CD4-positive, alpha-beta T cell treated with Interleukin-12 subunit alpha and Interleukin-12 subunit beta, for 1 hour (primary cell): ENCODE measurements at places on chromosomes 11 and 22.
A peak's percentile ranks its signal among the peaks of the same experiment; 100 is the strongest.

DNA sequence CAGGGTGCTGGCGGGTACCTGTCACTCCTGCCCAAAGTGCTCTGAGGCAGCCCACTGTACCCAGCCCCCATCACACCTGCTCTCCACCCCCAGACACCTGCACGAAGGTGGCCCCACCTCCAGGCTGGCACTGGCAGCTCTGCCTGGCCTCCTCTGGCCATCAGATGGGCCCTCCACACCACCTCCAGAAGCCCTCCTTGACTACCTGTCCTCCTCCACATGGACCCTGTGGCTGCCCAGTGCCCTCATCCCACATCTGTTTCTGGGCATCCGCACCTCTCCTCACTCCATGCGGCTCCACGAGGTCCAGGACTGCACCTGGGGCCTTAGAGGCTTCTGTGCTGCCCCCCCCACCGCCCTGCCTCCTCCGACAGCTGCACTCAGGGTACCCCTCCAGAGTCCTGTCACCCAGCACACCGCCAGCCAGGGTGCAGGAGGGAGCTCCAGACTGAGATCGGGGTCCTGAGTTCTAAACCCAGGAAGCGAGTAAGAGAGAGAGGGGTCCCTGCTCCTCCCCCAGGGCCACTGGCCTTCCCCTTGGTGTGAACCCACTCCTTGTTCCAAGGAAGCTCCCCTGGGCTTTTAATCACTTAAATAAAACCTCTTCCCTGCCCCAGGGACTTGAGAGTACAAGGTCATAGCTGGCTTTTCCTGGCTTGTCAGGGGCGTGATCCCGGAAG lies 1.7 kb downstream of the CTSD start:
- no peak for DNase-seq

- no peak for DNase-seq
Measured at GRCh38 chr11:10526974-10527918, 13.7 kb downstream of the RNF141 start.

GRCh38 chr11:33542921-33543320 lies 157.7 kb downstream of the C11orf91 start:
- DNase-seq: peak; percentile 18

DNA sequence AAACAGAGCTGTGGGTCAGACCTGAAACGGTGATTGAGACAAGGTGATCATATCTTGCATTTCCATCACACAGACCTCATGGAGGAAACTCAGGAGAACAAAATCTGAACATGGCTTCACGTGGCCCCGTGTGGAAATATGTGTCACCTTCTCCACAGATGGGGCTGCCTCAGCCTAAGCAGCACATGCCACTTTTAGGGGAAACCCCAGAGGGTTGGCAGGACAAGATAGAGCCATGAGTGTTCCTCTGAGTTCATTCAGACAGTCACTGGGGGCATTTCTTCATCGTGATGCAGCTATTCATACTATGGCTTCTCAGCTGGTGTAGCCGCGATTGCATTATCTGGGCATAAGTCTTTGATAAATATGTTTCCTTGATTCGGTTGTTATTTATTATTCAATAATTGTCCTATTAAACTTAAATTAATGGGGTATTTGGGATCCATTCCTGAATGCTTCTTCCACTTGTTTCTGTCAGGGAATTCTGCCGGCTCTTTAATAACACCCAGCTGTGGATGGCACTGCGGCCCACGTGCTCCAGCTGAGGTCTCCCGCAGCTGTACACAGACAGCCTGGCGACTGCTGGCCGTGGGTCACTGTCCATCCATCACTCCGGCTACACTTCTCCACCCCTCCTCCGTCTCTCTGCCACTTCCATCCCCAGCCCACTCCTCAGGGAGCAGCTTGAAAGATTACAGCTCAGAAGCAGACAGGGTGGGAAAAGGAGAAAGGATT lies 485.1 kb downstream of the OPCML start:
- DNase-seq: no peak

DNA sequence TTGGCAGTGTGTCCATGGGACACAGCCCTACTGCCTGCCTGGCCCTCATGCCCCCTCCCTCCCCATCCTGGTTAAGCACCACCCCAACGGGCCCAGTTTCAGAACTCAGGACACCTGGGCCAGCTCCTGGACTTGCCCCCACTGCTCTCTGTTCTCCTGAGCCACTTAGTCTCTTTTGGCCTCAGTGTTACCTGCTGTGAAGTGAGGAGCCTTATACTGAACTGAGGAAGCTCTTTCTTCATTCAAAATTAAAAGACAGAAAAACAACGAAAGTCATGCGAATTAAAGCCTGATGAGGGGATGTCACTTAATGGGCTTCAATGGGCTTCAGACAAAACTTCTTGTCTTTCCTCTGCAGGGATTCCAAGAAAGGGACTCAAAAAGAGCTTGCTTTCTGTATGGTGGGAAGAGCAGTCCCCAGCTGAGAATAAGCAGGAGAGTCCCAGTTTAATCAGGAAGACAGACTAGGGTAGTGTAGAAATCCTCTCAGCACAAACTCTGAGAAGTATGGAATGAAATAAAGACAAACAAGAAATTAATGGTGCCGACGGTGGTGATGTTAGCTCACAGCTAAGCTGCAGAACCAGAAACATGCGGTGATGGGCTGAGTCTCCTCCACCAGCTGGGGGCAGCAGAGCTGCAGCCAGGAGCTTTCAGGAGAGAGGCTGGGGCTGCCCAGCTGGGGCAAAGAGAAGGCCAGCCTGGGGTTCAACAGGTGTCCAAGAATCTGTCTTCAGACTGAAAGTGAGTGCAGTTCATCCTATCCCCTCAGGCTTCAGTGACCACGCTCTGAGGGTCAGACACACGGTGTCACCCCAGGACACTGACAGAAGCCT lies 101.0 kb downstream of the GGTLC2 start:
- peak; percentile 64 for DNase-seq

DNA sequence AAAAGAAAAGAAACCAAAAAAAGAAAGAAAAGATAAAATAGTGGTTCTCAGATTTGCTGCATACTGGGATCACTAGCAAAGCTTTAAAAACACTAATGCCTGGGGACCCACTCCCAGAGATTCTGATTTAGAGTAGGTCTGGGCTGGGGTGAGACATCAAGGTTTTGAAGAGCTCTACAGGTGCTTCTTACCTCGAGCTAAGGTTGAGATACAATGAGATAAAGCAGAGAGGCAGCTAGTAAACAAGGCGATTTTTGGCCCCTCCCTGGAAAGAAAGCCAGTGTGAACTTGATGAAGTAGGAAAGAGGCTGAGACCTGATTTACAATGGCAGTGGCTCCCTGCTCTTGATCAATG lies 327.6 kb upstream of the CCDC90B start:
- DNase-seq: no peak

- DNase-seq: no peak
Measured at GRCh38 chr11:110529043-110529442, 99.3 kb downstream of the FDX1 start.

GRCh38 chr11:68341557-68342458 lies 29.4 kb downstream of the LRP5 start:
- DNase-seq: no peak

GRCh38 chr22:41909310-41910049 lies 5.4 kb downstream of the SHISA8 start:
- no peak for DNase-seq

DNA sequence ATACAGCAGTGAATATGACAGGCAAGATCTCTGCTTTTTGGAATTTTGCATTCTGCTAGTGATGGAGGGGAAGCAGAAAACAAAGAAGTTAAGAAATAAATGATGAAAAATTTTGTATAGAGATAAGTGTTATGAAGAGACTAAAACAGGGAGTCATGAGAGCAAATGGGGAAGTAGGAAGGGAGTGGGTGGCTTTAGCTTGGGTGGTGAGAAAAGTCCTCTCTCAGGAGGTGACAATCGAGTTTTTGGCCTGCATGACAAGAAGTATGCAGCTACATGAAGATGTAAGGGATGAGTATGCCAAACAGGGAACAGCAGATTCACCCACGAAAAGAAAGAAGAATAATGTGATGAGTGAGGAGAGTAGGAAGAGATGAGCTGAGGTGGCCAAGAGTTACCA lies 80.7 kb upstream of the MPPED2 start:
- DNase-seq: no peak

GRCh38 chr11:111123463-111124398 lies 121.8 kb upstream of the POU2AF2 start:
- DNase-seq: no peak

DNA sequence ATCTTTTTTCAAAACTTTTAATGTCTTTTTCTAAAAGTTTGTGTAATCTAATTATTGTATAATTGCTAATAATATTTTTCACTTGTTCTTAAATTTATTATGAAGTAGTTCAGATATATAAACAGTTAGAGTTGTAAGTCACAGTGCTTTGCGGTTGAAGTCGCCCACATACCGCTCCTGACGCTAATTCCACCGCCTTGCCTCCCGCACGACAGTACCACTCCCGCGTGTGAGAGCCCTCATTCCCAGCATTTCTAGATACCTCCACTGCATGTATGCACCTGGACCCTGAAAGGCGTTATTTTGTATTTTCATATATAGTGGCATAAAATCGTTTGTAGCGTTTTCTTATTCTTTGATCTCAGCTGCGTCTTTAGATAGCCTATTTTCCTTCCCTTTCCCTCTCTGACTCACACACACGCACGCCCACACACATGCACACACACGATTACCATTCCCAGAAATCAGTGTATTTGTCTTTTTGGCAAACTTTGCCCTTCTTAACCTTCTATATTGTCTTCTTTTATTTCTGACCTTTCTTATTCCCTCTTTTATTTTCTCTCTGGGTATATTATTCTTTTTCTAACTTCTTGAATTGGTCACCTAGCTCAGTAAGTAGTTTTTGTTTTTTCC lies 56.4 kb upstream of the PITPNB start:
- DNase-seq: no peak

DNA sequence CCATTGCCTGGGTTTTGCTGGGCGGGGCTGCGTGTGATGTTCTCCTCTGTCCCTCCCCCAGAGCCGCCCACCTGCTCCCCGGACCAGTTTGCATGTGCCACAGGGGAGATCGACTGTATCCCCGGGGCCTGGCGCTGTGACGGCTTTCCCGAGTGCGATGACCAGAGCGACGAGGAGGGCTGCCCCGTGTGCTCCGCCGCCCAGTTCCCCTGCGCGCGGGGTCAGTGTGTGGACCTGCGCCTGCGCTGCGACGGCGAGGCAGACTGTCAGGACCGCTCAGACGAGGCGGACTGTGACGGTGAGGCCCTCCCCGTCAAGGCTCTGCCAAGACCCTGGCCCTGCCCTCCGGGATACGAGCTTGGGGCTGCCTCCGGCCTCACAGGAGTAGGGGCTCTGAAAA lies 27.0 kb upstream of the PPP6R3 start:
- no peak for DNase-seq

DNA sequence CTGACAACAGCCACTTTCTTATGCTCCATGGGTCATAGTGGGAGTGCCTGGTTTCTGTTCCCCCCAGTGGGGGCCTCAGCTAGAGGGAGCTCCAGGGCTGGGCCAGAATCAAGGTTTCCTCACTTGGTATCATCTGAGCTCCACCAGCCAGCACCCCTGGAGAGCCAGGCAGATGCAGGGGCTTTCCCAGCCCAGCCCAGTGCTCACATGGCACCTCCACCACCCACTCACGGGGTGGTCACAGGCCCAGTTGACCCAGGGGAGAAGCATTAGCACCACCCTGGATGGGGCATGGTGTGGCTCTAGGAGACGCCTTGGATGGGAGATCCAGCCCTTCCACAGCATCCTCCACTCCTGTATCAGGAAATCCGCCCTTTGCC lies 24.1 kb upstream of the WNT7B start:
- DNase-seq: no peak

GRCh38 chr22:41862530-41863266 lies 29.8 kb downstream of the SREBF2 start:
- DNase-seq: no peak

DNA sequence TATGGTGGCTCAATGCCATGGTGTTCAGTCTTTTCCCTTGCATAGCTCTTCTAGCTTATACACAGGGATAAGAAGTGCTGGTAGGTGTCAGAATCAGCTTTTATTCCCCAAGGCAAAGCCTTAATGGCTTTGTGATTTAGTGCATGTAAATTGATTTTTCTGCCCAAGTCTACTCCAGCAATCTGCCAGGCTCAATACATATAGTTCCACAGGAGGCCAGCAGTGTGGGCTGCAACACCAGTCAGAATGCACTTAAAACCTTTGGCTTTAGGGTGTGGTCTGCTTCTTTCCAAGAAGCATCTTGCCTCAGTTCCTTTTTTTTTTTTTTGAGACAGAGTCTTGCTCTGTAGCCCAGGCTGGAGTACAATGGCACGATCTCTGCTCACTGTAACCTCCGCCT lies 14.5 kb upstream of the CAPRIN1 start:
- DNase-seq: no peak

DNA sequence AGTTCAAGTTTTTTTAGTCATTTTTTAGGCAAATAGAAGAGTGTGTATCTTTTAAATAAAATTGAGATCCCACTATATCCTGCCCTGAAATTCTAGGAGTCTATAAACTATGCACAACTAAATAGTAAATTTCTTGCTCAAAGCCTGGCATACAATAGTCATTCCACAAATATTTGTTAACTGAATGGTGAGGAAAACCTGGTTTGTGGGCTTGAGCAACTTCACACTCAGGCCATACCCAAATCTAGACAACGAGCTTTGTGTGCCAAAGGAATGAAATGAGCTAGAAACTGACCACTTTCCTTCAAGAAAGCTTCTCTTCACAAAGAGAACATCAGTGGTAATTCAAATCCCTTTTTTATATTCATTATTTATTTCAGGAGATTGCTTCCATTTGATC lies 39.6 kb upstream of the AMOTL1 start:
- DNase-seq: no peak

DNA sequence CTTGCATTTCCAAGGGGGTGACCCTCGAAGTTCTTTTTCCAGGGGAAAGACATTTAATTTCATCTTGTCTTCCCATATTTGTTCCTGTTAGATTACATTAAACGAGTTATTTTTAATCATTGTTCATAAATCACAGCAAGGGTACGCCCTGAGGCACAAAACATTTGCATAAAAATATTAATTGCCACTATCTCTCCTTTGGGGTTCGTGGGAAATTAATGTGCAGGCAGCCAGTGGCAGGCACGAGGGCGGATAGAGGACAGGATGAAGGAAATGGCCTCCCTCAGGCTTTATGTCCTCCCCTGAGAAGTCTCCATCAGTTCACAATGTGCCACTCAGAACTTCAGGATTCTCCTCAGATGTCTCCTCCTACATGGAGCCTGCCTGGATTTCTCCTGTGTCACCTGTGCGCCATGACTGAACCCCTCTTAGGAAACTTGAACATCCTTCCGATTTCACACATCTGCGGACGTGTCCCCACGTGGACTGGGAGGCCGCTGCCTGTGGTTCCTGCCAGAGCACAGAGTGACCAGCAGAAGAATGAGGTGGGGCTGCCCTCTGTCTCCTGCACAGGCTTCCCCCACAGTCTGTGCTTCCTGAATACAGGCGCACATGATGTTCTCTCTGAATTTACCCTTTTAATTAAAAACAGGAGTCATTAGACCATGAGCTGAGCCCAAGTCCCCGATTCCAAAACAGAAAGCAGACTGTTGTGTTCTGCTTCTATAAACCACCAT lies 1085.9 kb downstream of the TBC1D22A start:
- DNase-seq: no peak

- no peak for DNase-seq
Measured at GRCh38 chr11:12813371-12814225, 139.4 kb downstream of the TEAD1 start.

- no peak for DNase-seq
Measured at GRCh38 chr11:102928247-102928646, 27.3 kb downstream of the MMP13 start.
